ENCODE measurements at places on chromosomes 4 and X.

DNA sequence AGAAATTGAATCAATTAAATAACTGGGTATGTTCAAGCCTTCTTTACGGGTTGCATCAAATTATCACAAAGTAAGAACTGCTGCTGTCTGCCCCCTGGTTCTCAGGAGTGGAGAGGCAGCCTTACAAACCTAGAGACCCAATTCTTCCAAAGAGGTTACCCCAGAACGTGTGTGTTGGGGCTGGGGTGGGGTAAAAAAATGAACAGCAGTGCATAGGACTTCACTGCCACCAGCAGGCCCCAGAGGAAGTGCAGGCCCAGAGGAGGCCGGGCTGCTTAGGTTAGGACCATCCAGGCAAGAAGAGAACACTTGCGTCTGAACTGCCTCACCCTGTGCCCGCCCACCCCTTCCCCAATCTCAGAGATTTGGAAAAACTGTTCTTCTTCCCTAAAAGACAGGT is 1.5 kb upstream of the NWD2 start:
- DNase-seq = no peak

DNA sequence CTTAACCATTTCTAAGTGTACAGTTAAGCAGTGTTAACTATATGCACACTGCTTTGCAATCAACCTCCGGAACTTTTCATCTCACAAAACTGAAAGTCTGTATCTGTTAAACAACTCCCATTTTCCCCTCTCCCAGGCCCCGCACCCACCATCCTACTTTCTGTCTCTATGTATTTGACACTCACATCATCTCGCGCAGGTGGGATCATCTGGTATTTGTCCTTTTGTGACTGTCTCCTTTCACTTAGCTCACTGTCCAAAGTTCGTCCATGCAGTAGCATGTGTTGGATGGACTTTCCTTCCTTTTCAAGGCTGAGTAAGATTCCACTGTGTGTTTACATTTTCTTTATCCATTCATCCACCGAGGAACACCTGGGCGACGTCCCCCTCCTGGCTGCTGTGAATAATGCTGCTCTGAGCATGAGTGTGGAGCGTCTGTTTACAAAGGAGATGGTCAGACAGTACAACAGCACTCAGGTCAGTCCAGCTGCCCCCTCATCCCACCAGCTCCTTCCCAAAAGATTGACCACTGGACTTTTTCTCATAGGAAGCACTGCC is 39.8 kb downstream of the DCTD start:
- DNase-seq = no peak

DNA sequence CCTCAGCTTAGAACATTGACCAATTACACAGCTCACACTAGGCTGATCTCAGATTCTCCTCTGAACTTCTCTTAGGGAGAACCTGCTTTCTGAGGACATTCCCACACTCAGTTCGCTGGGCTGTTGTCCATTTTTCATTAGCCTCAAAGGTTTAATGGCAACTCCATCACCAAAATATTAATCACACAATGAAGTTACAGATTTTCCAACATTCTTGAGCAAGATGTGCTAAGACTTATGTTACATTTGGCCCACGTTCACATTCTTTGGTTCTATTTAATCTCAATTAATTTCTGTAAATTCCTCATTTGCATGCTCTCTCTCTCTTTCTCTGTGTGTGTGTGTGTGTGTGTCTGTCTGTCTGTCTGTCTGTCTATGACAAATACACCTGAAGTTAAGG is 82.3 kb upstream of the EDNRA start:
- DNase-seq = no peak

GRCh38 chr4:85147481-85148076 is 181.1 kb upstream of the WDFY3 start:
- DNase-seq = peak; percentile 48

GRCh38 chrX:107706309-107706708 is 69.3 kb downstream of the TSC22D3 start:
- DNase-seq = no peak

GRCh38 chrX:153709726-153710674 is 14.2 kb downstream of the BCAP31 start:
- DNase-seq = no peak

Measured in AML-193 (cell line).